Suprapubic skin (tissue), 4 donors: ENCODE measurements at places on chromosomes 6 and 20. TPM values are rescaled to one million over a fixed set of nuclear protein-coding genes. Genes with fewer than 3 reads are reported as not detected.

Gene TMEM74B
- total RNA-seq, result 1.9 TPM

Gene MYT1
- not detected for total RNA-seq

Gene LPA
- total RNA-seq, result not detected

Gene COL11A2
- 0.97 TPM for total RNA-seq

Gene SLC44A4
- 6.2 TPM for total RNA-seq

Gene CEP43
- 10.9 TPM for total RNA-seq

Gene NHSL1
- total RNA-seq, result 62.6 TPM

Gene GPLD1
- 55.3 TPM for total RNA-seq

Gene ASCC3
- 26.2 TPM for total RNA-seq

Gene ABHD16B
- total RNA-seq, result not detected

Gene PAK5
- total RNA-seq, result not detected

- DNase-seq, result no peak
Measured at GRCh38 chr6:112199001-112199403, 55.4 kb downstream of the LAMA4 start.

GRCh38 chr20:34831936-34832335 lies 6.5 kb upstream of the NCOA6 start:
- DNase-seq, result no peak

GRCh38 chr6:131936156-131936555 lies 15.0 kb downstream of the CCN2 start:
- DNase-seq, result no peak

- DNase-seq, result no peak
Measured at GRCh38 chr20:32823737-32824588, 4.2 kb downstream of the MAPRE1 start.

- no peak for DNase-seq
Measured at GRCh38 chr20:50283922-50284810, 93.5 kb downstream of the CEBPB start.

GRCh38 chr6:90643381-90643780 lies 56.5 kb upstream of the MAP3K7 start:
- no peak for DNase-seq

GRCh38 chr6:116876635-116877611 lies at the start of gene RFX6:
RFX6 (plus strand) TSS chr6:116877242; CDS start chr6:116877276, 34 bp downstream.
- no peak for DNase-seq

DNA sequence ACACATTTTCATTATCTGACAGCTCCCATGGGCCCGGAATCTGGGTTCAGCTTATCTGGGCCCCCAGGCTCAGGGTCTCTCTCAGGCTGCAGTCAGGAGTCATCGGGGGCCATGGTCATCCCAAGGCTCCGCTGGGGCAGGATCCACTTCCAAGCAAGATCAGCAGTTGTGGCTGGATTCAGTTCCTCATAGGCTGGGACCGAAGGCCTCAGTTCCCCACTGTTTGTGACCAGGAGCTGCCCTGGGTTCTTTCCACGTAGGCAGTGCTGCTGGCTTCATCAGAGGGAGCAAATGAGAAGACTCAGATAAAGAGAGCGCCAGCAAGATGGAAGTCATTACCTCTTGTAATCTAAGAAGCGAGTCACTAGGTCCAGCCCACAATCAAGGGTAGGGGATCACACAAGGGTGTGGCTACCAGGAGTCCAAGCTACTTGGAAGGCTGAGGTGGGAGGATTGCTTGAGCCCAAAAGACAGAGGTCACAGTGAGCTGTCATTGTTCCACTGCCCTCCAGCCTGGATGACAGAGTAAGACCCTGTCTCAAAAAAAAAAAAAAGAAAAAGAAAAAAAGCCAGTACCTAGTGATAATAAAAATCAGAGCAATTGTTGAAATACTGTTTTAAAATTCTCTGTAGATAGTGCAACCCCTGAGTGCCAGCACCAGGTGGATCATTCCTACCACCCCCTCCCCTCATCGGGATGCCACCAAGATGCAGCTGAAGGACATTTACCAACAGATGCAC lies 162.7 kb downstream of the NFATC2 start:
- peak; percentile 38 for DNase-seq

- no peak for DNase-seq
Measured at GRCh38 chr6:153117986-153118879, 12.8 kb downstream of the RGS17 start.

DNA sequence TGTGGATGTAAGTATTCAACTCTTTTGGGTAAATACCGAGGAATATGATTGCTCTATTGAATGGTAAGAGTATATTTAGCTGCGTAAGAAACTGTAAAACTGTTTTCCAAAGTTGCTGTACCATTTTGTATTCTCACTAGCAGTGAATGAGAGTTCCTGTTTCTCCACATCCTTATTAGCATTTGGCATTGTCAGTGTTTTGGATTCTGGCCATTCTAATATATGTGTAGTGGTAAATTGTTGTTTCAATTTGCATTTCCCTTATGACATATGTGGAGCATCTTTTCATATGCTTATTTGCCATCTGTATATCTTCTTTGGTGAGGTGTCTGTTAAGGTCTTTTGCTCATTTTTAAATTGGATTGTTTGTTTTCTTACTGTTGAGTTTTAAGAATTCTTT lies 29.3 kb upstream of the KAT14 start:
- no peak for DNase-seq
